ENCODE measurements at places on chromosomes 1 and 21.

DNA sequence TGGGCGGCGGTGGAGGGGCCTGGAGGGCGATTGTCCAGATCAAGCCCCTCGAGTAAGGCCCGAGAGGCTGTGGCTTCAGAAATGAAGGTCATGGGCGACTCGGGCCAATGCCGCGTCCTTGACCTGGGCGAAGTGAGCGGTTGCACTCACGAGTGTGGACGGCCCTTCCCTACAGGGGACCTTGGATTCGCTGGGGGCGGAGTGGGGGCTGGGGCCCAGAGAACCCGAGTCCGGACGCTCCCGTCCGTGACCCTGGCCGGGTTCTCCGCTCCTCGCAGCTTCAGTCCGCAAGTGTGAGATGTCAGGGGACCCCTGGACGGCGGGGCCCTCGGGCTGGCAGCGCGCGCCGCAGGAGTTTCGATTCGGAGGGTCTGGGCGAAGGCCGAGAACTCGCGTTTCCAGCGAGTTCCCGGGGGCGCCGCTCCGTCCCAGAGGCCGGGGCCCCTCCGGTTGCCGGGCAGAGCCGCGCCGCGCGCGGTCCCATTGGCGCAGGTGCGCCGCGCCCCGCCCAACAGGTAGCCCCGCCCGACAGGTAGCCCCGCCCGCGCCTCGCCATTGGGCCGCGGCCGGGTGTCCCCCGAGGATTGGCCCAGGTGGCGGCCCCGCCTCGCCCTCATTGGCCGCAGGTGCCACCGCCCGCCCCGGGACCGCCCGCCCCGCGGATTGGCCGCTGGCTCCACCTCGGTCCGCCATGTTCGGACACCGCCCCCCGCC is at the start of gene PRKCZ:
TSS of gene PRKCZ (plus strand) at position 694 of the 714 bp plus-strand sequence. CDS start 220 bp downstream, outside the sequence.
- no peak for DNase-seq

- DNase-seq: no peak
These were observed 259.1 kb downstream of the DSCAM start for GRCh38 chr21:40587736-40588346.

- peak; percentile 30 for DNase-seq
These were observed 5.1 kb upstream of the GJA4 start for GRCh38 chr1:34787461-34788420.

DNA sequence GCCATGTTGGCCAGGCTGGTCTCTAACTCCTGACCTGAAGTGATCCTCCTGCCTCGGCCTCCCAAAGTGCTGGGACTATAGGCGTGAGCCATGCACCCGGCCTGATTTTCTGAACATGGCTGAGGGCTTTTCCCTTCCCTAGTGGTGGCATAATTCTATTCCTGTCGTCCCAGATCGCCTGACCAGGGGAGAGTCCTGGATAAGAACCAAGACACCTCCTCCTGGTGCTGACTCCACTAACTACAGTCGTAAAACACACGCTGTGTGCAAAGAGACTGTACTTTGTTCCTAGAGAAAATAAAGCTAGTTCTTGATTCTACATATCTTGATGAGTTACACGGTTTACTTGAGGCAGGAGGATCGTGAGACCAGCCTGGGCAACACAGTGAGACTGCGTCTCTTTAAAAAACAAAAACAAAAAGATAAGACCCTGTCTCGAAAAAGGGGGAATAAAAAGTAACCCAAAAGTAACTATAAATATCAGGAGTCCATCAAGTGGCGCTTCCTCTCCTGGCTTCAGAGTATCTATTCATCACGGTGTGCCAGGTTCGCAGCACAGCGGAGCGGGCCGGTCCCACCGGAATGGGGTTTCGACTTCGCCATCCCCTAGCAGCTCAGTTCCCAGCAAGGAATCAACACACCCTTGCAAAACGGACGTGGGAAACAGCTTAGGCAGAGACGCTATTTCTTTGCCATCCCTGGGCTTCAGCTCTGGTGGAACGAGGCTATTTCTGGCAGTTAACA is 973 bp downstream of the SDF4 start:
- peak; percentile 49 for DNase-seq

DNA sequence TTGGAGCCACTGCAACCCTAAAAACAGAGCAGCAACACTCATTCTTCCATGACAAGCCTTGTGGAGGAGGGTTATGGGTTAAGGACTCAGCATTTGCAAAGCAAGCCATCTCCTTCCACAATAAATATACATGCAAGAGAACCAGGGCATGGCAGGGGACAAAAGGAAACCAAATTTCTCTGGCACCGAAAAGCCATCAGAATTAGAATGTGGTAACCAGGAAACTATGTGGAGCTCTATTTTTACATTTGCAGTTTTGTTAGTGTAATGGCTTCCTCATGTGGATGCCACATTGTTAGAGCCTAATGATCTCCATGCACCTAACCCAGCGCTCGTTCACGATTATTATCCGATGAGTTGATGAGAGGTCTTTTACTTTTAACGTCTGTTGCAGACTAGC is 91.7 kb downstream of the NAV1 start:
- DNase-seq: no peak
